ENCODE measurements at places on chromosomes 1 and 21.
A peak's percentile ranks its signal among the peaks of the same experiment; 100 is the strongest.

GRCh38 chr1:99003581-99004253 lies 944 bp downstream of the PLPPR5 start:
- DNase-seq, result no peak

- DNase-seq, result no peak
These were observed 80.0 kb downstream of the NAV1 start for GRCh38 chr1:201618905-201619304.

DNA sequence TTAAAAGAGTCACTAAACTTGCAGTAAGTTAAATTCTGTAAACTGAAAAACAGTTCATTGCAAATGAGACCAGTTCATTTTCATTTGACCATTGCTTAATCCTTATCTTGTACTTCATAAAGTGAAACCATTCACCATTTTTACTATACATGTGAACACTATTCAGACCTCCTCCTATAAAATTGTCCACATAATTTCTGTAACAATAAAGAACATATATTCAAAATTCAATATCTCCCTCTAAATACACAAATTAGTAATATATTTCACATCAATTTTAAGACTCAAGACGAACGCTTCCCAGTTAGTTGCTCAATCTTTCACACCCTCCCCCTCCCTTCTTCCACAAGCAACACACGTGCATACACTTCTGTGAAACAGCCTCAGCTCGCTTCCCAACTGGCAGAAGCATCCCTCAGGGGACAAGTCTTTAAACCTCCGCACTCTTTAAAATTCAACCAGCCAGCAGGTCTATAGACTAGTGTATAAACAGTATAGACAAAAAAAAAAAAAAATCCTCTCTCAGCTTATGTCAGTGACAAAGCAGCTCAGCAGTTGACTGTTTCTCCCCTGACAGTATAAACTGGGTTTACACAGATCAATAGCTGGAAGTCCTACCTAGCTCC lies 99.6 kb downstream of the DENND1B start:
- peak; percentile 12 for DNase-seq

DNA sequence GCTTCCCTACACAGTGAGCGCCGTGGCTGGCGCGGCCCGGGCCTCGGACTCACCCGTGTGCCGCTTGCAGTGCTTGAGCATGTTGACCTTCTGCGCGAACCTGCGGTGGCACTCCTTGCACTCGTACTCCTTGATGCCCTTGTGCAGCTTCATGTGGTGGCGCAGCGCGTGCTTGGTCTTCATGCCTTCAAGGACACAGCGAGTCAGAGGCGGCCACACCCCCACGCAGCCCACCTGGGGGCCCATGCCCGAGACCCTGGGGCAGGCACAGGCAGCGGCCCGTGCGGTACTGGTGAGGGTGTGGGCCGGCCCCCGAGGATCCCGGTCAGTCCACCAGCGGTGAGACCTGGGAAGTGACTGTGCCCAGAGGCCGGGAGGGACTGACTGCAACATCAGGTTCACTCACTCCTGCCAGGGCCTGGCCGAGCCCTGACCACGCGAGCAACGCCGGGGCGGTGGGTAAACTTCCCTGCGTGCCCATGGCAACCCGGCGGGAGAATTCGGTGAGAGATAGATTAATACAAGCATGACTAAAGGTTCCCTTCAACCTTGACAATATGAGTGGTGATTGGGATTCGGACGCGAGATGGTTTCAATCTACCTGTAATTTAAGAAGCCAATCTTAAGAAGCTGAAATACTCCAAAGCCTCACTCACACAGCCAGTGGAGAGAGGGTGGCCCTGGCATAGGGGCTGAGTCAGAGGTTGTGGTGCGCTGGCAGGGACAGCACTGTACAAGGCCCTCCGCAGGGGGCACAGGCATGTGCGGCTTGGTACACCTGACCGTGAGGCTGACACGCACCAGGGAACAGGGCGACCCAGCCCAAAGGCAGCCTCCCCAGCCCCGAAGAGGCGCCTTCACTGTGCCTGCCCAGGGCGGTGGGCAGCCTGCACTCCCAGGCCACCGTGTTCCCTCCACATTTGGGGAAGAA lies 49.1 kb upstream of the RIPK4 start:
- no peak for DNase-seq

DNA sequence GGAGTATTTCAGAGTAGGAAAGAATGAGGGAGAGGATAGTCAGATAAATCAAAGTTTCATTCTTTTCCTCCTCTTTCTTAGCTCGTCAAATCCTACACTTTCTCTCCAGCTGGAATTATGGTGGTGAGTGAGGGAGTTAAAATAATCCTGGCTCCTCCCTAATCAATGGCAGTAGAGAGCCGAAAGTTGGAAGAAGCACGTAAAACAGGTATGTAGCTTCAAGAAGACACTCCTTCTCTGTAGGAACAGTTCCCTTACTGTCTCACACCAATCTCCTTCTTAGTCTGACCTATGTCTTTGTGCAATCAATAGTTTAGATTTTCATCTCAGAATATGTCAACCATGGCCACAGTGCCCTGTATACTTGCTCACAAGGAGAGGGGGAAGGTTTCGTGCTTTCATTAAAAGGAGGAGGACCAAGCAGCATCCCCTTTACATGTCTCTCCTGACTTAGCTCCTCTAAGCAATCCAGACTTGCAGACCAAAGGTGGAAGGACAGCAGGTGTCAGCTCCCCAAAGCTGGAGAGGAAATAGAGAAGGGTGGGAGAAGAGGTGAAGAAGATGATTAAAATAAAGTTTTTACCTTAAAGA lies 878 bp downstream of the MINDY1 start:
- no peak for DNase-seq

DNA sequence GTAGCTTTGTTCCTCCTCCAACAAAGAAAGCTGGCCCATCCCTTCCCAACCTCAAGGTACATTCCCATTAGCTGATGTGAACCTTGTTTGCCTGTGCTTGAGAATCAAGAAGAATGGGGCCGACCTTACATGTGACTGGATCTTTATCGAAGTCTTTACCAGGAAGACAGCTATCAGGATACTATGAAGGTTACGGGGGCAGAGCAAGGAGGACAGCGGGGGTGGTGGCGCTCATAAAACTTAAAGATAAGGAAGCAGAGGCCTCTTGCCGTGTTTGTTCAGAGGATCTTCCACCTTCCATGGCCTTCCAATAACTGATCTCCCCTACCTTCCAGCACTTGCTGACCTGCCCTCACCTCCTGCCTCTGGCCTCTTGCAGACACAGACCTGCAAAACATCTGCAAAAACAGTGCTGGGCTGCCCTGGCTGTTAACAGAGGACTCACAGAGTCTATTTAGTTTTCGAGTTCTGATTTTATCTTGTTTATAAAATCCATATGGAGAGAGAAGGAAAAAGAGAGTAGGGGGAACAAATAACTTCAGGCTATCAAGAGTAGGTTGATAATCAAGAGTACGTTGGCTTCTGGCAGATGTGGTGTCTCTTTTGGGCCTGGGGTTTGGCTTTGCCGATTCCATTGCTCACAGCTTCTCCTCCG lies 198.0 kb downstream of the HUNK start:
- DNase-seq, result no peak

DNA sequence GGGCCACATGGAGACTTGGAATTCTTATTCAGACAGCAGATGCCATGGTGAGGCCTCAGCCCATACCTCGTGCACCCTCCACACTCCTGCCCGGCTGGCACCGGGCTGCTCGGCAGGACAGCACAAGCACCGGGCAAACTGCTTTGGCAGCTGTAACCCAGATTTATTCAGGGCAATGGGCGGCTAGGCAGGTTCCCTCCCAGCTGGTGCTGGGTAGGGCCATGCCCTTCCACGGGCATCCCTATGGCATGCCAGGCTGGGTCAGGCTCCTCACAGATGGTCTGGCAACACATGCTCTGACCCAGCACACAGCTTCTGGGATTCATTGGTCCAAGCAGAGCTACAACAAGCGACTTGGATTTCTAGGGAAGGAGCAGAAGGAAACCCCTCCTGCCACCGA lies 53.4 kb downstream of the ATP1A1 start:
- no peak for DNase-seq

GRCh38 chr1:3290915-3291314 lies 163.6 kb upstream of the ARHGEF16 start:
- DNase-seq, result no peak

DNA sequence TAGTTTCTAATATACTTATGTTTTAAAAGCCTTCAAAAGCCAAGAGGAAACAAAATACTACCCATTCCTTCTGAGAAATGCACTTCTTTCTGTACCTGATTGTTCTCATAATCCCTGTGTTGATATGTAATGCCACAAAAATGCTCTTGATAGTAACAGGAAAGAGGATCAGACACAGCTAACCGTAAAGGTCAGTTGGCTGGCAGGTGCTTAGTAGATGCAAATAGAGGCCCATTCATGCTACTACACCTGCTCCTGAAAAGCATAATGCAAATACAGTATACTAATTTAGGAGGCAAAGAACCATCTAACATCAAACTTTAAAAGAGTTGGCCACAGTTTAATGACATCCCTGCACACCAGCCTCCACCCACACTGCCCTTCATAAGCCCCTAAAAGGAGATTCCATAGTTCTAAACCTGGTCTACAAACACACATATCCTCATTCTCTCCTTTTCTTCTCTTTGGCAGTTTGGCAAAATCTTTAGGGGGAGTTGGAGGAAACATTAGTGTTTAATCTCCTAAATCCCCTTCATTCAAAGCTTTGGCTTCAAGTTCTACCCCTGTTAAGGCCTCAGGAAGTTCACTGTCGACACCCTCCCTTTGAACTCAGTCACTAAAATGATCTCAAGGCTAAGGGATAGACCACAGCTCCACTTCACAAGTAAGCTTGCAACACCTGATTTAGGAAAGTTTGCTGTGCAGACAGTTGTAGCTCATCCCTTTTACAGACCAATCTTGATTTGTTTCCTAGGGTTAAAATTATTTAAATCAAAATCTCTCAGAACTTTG lies 2.9 kb upstream of the CD46 start:
- no peak for DNase-seq

DNA sequence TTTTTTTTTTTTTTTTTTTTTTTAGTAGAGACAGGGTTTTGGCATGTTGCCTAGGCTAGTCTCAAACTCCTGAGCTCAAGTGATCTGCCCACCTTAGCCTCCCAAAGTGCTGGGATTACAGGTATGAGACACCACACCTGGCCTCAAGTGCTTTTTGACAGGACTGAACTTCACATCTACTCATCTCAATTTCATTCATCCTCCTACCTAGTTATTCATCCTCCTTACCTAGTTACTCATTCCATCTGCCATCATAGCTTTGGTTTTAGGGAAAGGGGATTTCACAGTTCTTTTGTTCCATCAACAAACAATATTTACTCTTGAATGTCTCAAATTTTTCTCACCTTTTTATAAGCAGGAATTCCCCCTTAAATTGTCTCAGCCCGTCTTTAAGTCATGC lies 38.6 kb upstream of the RALGPS2 start:
- no peak for DNase-seq

DNA sequence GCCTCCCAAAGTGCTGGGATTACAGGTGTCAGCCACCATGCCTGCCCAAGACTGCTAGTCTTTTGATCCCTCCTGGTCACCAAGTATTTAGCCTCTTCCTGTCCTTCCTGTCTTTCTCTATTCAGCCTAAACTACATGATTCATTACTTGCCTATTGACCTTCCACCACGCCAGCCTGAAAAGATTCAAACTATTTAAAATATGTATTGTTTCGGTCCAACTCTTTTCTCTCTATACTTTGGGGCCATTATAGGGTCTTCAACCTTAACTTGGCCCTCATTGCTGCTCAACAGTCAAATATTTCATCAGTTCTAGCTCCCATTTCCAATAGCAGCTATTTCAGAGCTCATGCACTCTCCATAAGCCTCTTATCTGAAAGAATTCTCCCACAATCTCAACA lies 153.0 kb downstream of the TNFSF18 start:
- peak; percentile 80 for DNase-seq

DNA sequence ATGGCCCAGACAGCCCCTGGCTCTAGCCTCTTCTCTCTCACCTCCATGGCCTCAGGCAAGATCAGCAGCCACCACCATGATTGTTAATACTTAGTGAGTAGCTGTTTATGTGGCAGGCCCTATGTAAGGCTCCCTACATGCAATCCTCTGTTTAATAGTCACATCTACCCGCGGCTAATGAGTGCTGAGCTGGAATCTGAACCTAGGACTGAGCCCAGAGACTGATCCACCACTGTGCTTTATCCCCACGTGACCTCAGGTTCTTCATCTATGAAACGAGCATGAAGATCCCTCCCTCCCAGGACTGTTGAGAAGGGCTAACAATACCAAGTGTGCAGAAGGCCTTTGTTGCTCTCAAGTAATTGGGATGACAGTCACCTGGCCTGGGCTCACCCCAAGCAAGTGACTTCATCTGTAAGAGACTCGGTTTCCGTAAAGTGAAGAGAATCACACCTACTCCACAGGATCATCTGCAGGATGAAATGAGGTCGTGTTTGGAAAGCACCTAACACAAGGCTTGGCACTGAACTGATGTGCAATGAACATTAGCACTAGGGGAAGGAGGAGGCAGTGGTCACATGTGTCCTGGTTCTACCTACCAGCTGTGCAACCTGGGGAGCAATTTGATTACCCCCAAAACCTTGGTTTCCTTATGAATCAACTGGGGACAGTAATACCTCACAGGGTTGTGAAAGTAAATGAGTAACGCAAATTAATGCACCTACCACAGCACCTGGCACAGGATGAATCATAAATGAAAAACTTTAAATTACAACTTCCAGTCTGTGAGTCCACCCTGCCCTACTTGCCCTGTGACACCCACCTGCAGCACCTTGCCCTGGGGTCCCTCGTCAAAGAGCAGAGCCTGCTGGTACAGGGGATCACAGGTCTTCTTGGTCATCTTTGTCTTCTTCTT lies 37.2 kb downstream of the RIMS3 start:
- DNase-seq, result no peak

GRCh38 chr1:22896184-22896583 lies 76.5 kb downstream of the LACTBL1 start:
- DNase-seq, result no peak

- no peak for DNase-seq
These were observed 132.4 kb downstream of the MAP3K21 start for GRCh38 chr1:233459968-233460367.

- no peak for DNase-seq
These were observed 42.5 kb upstream of the GPR52 start for GRCh38 chr1:174405219-174405618.

- DNase-seq, result no peak
These were observed 650.4 kb upstream of the PRMT6 start for GRCh38 chr1:106406114-106406513.

DNA sequence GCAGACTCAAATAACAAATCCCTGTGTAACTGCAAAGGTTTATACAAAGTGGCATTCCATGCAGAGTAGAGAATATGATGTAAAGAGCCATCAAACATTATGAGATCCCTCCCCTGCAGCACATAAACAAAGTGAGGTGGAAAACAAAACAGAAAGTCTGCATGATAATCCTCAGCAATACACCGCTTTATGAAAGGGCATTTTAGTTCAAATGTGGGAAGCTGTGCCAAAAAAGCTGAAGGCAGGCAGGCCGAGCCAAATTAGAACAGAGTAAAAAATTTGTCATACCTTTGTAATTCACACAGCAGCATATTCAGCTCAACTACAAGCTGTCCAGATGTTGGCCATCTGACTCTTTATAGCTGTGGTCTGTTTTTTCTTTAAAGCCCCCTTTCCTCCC lies 113.5 kb downstream of the LHX9 start:
- peak; percentile 7 for DNase-seq

GRCh38 chr1:215958841-215959240 lies 391.7 kb downstream of the KCTD3 start:
- peak; percentile 17 for DNase-seq
